ENCODE measurements at places on chromosomes 13 and 19.
A peak's percentile ranks its signal among the peaks of the same experiment; 100 is the strongest.

GRCh38 chr13:21997726-21998125 lies 326.9 kb downstream of the FGF9 start:
- DNase-seq: no peak

- no peak for DNase-seq
Measured at GRCh38 chr19:38893341-38893771, 6.1 kb downstream of the SIRT2 start.

DNA sequence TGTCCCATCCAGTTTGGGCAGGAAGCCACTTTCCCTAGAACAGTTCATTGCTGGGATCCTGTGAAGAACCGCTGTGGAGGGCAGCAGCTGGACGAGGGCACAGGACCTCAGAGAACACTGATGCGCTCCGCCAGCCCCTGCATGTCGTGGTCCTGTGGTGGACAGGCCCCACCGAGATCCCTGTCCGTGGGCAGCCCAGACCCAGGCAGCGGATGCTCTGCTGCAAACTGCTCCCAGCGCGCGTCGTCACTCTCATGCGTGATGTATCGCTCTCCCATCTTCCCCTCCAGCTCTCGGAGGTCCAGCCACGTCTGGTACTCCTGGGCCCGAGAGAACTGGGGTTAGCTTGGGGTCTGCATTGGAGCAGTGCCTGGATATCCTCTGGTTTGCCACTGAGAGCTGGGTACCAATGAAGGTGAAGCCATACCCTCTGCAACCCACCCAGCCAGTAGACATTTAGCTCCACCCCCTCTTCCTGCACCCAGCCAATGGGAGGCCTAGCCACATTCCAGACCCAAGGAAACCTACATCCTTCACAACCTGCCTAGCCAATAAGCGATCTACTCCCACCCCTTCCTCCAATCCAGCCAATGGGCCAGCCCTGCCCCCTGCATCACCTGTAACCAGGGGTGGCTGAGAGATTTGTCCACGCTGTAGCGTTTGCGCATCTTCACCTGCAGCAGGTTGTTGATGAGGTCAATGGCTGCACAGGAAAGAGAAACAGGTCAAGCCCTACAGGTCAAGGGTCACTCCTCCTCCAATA lies 13.6 kb upstream of the DACT3 start:
- no peak for DNase-seq

GRCh38 chr13:50033725-50034124 lies 18.5 kb downstream of the KCNRG start:
- DNase-seq: no peak

GRCh38 chr19:49889687-49890348 lies 6.9 kb downstream of the IL4I1 start:
- no peak for DNase-seq

DNA sequence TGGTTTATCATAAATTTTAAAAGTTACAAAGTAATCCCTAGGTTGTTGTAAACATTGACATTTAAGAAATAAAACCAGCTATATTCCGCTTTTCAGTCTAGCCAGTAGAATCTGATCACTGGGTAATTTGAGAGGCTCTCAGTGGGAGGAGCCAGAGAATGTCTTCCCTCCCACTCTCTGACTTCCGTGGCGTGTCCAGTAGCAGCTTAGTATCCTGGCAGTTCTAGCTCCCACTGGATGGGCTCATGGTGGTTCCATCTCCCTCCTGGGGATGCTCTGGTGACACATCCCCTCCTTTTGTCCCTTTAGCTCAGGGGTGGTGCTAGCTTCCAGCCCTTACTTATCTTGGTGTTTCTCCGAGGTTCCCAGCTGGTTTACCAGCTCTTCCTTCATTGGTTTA lies 34.5 kb downstream of the MTUS2 start:
- DNase-seq: peak; percentile 2

DNA sequence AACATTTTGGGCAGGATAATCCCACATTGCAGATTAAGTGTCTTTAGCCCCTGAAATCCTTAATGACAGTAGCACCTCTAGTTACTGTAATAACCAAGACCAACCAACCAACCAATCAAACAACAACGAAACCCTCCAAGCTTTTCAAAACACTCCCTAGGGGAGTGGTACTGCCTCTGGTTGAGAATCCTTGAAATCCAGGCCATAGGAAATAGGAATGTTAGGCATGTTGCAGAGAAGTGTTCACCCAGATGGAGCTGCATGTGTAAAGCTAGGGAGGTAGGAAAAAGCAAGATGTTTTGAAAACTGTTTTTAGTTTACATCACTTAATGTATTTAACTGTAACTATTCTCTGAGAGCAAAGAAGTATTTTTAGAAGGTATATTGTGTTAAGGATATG lies 4.5 kb downstream of the LACC1 start:
- no peak for DNase-seq

GRCh38 chr19:38742296-38742695 lies 2.0 kb downstream of the CAPN12 start:
- no peak for DNase-seq

- no peak for DNase-seq
Measured at GRCh38 chr19:14404312-14404711, 14.8 kb downstream of the DDX39A start.

DNA sequence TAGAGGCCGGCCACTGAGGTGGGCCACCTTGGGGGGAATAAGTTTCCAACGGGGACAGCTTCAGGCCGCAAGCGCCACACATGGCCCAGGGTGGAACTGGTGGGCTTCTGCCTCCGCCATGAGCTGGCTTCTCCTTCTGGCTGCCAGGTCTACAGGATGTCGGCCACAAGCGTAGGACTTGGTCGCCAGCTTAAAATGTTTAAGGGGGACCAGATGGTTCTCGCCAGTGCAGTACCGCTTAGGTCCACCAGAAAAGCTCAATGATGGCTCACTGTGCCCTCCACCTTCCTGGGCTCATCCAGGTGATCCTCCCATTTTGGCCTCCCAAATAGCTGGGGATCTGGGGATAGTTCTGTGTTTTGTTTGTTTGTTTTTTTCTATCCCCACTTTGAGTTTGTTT lies 38.7 kb upstream of the ZNF254 start:
- no peak for DNase-seq

- no peak for DNase-seq
Measured at GRCh38 chr13:25069911-25070310, 26.0 kb upstream of the PABPC3 start.

GRCh38 chr19:28168557-28168956 lies 1044.4 kb downstream of the UQCRFS1 start:
- no peak for DNase-seq

GRCh38 chr19:33197591-33198000 lies 3.5 kb downstream of the LRP3 start:
- no peak for DNase-seq

DNA sequence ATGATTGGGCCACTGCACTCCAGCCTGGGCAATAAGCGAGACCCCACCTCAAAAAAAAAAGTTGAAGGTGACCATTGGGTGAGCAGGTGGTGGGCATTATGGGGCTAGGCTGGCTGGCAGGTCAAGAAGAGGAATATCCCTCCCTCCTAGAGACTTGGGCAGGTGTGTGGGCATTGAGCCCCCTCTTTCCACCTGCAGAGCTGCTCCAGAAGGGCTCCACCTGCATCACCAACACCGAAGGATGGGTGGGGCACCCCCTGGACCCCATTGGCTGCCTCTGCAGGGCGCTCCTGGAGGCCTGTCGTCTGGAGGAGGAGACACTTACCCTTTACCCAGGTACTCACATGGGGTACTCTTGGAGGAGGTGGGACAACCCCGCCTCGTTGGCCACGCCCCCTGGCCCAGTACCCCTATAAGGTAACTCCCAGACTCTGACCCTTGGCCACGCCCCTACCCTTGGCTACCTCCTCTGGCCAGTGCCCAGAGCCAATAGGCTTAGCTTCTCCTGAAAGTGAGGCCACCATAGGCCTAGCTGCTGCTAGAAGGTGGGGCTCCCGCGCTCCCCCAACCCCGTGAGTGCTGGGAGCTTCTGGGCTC lies 21.9 kb downstream of the ZSWIM4 start:
- DNase-seq: no peak

- DNase-seq: no peak
Measured at GRCh38 chr19:14058182-14059092, 3.4 kb downstream of the PALM3 start.

DNA sequence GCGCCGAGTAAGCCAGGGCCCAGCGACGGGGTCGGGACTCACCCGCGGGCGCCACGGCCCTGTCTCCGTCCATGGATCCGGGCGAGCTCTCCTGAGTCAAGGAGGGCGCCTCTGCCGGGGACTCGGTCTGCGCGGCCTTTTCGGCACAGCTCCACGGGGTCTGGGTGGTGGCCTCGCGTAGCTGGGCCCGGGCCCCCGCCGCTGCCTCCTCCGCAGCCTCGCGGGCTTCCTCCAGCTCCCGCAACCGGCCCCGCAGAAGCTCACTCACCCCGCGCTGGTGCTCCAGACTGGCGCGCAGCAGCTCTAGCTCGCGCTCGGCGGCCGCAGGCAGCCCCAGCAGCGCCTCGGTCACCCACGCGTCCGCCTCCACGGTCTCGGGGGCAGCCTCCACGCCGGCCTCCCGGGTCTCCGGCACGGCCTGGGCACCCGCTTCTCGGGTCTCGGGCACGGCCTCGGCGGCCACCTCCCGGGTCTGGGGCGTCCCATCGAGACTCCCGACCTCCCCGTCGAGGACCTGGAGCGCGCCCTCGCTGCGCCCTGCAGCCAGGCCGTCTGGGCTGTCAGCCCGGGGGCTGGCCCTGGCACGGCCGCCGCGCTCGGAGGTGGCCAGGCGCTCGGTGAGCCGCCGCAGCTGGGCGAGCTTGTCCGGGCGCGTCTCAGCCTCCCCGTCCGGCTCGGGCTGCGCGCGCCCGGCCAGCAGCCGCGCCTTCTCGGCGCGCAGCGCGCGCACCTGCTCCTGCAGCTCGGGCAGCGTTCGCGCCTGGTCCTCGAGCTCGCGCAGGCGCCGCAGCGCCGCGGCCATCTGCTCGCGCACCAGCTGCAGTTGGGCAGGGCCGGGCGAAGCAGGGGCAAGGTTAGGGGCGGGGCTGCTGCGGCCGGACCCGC lies 8.4 kb downstream of the KANK3 start:
- DNase-seq: no peak

DNA sequence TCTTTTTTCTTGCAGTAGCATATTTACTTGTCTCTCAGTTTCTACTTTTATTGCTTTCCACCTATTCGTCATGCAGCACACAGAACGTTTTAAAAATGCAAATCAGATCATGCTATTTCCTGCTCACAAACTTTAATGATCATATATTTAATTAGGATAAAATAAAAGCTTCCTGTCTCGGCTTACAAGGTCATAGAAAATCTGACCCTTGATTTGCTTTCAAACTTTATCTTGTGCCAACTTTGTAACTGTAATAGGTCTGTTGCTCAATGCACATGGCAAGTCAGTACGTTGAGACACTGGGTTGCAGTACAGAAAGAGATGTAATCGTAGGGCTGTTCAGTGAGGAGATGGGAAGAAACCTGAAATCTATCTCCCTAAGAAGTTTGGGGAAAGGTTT lies 95.6 kb upstream of the CSNK1A1L start:
- no peak for DNase-seq

GRCh38 chr13:41411522-41411921 lies 45.8 kb upstream of the RGCC start:
- no peak for DNase-seq

- no peak for DNase-seq
Measured at GRCh38 chr19:36152019-36152351, 262 bp downstream of the COX7A1 start.

- no peak for DNase-seq
Measured at GRCh38 chr19:46691948-46692347, 25.0 kb downstream of the PRKD2 start.

- no peak for DNase-seq
Measured at GRCh38 chr13:58978331-58978730, 1185.4 kb downstream of the DIAPH3 start.

- DNase-seq: no peak
Measured at GRCh38 chr19:6772028-6772865, at the start of gene VAV1. TSS of gene VAV1 (plus strand) at chr19:6772708. CDS start at chr19:6772808, 100 bp downstream.

DNA sequence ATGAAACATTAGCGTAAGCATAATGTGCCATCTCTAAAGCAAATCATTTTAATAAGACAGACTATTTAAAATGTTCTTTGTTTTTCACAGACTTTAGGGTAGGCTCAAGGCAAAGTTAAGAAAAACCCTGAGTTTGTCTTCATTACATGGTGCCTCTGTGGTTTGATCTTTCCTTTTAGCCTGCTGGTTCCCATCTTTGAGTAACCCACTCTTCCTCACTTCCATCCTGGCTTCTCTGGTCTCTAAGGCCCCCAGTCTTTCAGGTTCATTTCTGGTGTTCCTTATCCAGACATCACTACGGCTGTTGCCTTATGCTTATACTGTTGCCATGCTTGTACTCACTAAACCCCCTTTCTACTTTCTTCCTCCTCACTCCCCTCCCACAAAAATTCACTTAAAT lies 38.4 kb downstream of the DACH1 start:
- no peak for DNase-seq

- no peak for DNase-seq
Measured at GRCh38 chr19:58054901-58055874, 3.9 kb upstream of the ZNF135 start.

DNA sequence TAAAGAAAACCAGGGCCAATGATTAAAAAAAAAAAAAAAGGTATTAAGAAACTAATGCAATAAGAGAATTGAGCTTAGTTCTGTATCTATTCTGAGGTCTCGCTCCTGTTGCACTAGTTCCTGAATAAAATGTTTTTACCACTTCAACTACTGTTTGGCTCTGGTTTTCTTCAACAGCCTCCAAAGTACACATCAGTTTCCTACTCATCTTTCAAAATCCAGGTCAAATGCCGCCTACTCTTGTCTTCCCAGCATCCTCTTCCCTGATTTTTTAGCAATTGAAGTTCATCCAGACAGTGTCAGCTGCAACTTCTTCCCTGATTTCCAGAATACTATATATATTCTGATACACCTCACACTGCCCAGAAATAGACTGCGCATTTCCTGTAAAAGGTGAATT lies 1.4 kb upstream of the RCBTB1 start:
- DNase-seq: no peak

- peak; percentile 69 for DNase-seq
Measured at GRCh38 chr13:30872685-30873461, 33.2 kb upstream of the MEDAG start.

DNA sequence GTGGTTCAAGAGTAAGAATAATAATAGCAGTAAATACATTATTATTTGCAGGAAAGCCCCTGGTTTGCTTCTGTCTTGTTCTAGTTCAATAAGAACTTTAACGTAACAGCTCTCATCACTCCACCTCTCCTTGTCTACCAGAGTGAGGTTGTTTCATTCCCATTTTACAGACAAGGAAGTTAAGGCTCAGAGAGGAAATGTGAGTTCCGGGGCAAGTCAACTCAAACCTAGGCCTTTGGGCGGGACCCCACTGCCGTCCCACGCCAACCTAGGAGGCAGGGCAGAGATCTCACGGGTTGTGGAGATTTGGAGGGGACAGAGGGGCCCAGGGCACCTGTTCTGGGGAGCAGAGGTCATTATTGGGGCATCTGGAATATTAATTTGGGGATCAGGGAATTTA lies 1.5 kb downstream of the MAP4K1 start:
- DNase-seq: no peak

DNA sequence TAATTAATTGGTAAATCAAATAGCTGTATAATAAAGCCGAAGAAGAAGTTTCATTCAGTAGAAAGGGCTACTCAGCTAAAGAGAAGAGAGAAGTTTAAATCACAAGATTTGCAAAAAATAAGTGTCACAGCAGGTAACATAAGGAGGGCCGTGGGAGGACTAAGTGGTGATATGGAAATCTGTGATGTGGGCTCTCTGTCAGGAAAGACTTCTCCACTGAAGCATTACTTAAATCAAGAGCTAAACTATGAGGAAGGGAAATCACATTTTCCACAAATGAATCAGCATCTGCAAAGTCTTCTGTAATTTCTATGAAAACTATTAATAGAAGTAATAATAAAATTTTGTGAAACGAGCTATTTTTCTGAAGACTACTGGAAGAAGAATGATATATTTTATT lies 153.8 kb downstream of the PCDH9 start:
- no peak for DNase-seq

GRCh38 chr13:86810361-86810760 lies 860.8 kb upstream of the SLITRK5 start:
- no peak for DNase-seq
